Activated naive CD4-positive, alpha-beta T cell treated with anti-CD3 and anti-CD28 coated beads, Interleukin-2, amount 50 U/mL, for 72 hours (primary cell): ENCODE measurements at places on chromosomes 3 and 15. TPM values are rescaled to one million over a fixed set of nuclear protein-coding genes. Genes with fewer than 3 reads are reported as not detected.
A peak's percentile ranks its signal among the peaks of the same experiment; 100 is the strongest.

Gene KLHL40
- total RNA-seq = not detected

DNA sequence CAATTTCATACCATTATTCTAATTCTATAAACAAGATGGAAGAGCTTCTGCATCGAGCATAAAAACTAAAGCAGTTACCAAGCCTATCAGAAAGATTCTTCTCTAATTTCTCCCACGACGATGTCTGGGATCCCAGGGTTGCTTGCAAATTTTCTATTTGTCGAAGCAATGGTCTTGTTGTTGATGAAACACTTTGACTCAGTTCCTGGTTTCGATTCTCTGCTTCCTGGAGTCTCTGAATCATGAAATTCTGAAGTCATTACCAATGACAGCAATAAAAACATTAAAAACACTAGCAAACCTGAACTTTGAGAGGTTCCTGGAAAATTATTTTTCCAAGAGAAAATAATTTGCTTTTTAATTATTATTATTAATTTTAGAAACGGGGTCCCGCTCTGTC is 18.7 kb downstream of the TMF1 start:
- no peak for DNase-seq

GRCh38 chr3:43892526-43892925 is 201.8 kb downstream of the ABHD5 start:
- no peak for DNase-seq

DNA sequence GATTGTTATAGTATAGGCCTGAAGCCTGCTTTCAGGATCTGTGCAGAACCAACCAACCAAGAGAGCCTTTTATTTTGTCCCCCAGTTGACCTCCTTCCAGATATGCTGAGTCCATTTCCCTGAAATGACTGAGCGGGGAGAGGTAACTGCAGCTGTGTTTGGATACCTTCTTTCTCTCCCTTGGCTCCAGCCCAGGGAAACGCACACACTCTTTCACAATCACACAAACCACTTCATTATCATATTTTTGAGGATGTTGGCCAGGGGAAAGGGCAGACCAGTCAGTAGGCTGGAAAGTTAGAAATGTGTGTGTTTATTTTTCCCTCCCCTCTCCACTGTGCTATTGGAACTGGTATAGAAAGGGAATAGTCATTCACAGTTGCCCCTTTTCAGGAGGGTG is 417.7 kb upstream of the TBL1XR1 start:
- no peak for DNase-seq

- no peak for DNase-seq
Observed at GRCh38 chr3:179589143-179589542, 15.3 kb downstream of the MRPL47 start.

GRCh38 chr3:122564155-122564912 is at the start of the genes DTX3L and PARP9:
TSS of gene DTX3L (plus strand) at chr3:122564338. CDS start at chr3:122564427, 89 bp downstream.
TSS of gene PARP9 (minus strand) at chr3:122564300. CDS start at chr3:122559620, 4,680 bp downstream.
- peak; percentile 81 for DNase-seq
